Substantia nigra (tissue), 51 donors: ENCODE measurements at places on chromosomes 1 and 21.

GRCh38 chr1:202245391-202245790, 51.8 kb downstream of the LGR6 start:
- DNase-seq = no peak

DNA sequence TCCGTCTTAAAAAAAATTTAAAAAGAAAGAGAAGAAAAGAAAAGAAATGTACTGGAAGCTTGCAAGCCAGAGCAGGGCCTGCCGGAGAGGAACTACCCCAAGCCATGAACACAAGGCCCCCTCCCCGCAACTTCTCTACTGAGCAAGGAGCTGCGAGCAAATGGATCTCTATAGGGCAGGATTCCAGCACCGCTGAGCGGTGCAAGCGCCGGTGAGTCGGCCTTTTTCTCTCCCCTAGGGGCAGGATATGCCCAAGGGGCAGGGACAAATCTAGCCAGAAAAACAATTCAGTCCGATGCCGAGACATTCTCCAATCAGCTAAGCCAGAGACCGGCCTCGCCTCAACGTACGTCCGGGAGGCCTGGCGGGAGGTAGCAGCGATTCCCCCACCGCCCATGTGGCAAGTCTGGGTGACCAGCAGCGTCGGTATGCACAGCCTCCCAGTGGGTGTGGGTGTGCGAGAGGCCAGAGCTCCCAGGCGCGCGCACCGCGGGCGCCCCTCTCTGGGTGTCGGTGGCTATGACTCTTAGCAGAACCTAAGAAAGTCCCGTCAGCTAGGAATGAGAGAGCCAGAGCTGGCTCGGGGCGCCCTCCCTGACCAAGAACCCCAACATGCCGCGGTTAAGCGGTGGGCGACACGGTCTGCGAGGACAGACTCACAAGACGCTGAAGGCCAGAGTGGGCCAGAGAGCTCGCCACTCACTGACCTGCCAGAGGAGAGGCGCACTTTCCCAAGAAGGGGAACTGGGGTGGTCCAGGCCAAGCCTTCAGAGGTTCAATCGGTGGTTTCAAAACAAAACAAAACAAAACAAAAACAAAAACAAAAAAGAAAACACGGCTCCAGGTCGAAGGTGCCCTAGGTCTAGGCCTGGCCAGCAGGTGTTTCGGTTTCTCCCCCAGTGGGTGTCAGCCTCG, 1.9 kb downstream of the CSMD2 start:
- peak; percentile 77 for DNase-seq

GRCh38 chr21:45776971-45777370, 133.4 kb downstream of the PCBP3 start:
- no peak for DNase-seq

DNA sequence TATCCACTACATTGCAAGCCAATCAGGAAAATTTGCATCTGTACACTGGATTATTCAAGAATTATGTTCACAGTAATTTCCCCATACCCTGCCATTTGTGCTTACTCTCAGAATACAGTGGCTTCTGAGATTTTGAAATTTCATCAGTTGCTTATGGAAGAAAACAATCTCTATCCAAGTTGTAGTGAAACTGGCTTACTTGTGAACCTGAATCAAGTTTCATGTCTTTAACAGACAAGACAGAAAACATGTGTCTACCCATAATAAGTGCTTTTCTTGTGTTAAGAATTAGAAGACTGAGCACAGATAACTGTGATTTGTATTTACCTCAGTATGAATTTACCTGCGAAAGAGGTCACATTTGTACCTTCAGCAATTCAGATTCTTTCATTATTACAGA, 672.7 kb upstream of the ADGRL2 start:
- DNase-seq = no peak

DNA sequence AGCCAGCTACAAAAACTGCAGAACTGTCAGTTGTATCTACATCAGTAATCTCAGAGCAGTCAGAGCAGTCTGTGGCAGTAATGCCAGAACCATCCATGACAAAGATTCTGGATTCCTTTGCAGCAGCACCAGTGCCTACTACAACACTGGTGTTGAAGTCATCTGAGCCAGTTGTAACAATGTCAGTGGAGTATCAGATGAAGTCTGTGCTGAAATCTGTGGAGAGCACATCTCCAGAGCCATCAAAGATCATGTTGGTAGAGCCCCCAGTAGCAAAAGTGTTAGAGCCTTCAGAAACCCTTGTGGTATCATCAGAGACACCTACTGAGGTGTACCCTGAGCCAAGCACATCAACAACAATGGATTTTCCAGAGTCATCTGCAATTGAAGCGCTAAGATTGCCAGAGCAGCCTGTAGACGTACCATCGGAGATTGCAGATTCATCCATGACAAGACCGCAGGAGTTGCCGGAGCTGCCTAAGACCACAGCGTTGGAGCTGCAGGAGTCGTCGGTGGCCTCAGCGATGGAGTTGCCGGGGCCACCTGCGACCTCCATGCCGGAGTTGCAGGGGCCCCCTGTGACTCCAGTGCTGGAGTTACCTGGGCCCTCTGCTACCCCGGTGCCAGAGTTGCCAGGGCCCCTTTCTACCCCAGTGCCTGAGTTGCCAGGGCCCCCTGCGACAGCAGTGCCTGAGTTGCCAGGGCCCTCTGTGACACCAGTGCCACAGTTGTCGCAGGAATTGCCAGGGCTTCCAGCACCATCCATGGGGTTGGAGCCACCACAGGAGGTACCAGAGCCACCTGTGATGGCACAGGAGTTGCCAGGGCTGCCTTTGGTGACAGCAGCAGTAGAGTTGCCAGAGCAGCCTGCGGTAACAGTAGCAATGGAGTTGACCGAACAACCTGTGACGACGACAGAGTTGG, 7.3 kb downstream of the SON start:
- no peak for DNase-seq

DNA sequence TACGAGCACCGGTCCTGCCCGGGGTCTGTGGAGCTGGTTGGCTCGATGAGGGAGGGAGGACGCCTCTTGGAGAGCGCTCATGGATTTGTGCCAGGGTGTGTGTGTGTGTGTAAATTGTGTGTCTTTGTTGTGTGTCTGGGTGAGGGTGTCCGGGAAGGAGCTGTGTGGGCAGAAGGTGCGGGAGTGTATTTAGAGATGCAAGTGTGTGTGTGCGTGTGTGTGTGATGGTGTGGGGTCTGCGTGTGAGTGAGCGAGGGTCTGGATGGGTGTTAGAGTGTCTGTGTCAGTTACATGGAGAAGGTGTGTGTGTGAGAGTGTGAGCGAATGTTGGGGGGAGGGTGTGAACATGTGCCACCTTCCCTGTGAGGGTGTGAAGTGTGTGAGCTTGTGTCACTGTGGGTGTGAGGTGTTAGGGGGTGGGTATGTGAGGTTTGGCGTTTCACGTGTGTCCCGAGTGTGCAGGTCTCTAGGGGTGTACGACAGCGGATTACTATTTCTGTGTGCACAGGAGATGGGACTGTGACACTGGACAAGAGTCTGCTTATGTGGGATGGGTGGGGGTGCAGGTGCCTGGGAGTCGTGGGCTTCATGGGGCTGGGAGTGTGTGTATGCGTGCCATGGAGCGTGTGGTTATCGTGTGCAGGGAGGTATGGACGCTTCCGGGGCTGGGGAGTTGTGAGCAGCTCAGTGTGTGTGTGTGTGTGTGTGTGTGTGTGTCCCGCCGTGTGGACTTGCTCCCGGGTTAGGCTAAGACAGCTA, 880 bp downstream of the IGSF21 start:
- peak; percentile 27 for DNase-seq

DNA sequence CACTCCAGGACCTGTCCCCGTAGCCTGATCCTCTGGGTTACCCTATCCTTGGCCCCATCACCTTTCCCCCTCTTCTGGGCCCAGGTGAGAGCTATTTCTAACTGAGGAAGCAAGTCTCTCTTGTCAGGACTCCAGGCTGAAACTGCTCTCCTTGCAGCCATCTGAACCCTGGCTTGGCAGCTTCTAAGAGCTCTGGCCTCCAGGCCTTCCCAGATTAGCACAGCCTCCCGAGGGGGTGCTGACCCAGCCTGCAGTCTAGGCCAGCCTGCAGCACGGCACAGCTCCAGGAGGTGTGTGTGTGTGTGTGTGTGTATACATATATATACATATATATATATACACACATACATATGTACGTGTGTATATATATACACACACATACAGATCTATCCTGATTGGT, 17.4 kb downstream of the CACNA1S start:
- no peak for DNase-seq

DNA sequence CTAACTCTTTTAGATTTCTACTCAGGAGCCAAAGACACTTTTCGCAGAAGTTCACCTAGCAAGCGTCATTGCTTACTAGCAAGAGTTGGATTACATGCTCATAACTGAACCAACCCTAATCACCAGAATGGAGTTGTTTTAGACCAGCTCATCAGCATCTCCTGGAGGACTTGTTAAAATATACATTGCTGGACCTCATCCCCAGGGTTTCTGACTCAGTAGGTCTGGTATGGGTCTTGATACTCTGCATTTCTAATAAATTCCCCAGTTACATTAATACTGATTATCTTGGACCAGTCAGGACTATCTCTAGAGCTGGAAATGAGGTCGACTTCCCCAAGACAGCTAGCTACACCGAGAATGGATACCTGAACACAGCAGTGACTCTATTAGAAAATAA, 9.7 kb upstream of the PRDX6 start:
- no peak for DNase-seq

DNA sequence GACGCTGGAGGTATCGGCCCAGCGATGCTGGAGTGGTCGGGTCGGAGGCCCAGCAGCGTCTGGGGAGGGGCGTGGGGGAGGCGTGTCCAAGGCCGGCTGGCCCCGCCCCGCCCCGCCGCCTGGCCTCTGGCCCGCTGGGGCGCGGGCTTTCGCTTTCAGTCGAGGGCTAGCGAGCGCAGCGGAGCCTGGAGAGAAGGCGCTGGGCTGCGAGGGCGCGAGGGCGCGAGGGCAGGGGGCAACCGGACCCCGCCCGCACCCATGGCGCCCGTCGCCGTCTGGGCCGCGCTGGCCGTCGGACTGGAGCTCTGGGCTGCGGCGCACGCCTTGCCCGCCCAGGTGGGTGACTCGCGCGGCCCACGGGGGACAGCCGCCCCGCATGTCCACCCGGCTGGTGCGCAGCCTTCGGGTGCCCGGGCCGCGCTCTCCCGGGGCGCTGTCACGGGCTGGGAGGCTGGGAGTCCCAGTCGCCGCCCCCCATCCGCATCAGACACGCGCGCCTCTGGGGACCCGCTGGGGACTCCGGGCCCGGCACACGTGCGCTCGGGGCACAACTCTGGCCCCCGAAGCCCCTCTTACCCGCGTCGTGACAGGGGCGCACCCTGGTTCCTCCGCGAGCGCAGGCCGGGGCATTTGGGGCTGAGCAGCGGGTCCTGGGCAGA, at the start of gene TNFRSF1B:
Gene TNFRSF1B (plus strand): TSS at position 158 of the 659 bp plus-strand sequence. CDS start 101 bp downstream, at position 259.
- peak; percentile 27 for DNase-seq

DNA sequence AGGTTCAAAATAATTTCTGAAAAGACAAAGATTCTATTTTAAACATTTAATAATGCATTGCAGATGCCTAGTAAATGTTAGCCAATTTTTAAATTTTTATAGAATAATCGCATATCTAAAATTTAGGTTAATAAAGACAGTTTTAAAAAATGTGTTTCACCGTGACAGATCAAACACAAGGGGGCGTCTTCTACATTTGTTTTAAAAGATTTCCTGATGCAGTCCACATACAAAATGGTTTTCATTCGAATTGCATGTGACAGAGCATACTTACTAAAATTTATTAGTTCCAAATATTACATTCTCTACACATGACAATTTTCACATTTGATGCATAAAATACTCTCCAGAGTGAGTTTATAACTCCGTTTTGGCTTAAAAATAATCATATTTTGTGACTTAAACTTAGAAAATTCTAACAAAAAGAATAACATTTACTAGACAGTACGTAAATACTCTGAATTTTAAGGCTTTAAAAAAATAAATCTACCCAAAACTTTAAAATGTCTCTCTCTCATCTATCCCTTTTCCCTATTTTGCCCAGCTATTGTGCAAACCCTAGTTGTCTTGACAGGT, 75.5 kb downstream of the ADAMTS1 start:
- DNase-seq = no peak

GRCh38 chr1:197173571-197174507, 27.4 kb upstream of the ASPM start:
- no peak for DNase-seq

GRCh38 chr1:5729636-5730145, 262.5 kb downstream of the NPHP4 start:
- DNase-seq = no peak

DNA sequence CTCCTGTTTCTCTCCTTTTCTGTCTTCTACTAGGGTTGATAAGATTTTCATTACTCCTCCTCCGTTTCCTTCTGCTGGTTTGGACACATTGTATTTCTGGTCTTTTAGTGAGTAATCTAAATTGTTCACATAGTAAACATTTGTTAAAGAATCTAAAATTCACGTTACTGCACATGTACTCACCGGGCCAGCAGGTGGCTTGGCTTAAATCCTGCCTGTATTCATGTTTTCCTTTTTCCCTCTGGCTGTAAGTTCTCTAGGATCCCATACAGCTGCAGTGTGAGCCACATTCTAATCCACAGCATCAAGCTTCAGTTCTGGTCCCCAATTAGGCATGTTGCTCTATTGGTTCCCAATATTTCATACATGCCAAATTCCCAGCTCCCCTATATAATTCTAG, 958.3 kb downstream of the ADGRL2 start:
- DNase-seq = no peak

GRCh38 chr1:30318413-30318812, 405.0 kb downstream of the MATN1 start:
- no peak for DNase-seq

GRCh38 chr1:83606416-83606955, 392.4 kb downstream of the TTLL7 start:
- DNase-seq = no peak

DNA sequence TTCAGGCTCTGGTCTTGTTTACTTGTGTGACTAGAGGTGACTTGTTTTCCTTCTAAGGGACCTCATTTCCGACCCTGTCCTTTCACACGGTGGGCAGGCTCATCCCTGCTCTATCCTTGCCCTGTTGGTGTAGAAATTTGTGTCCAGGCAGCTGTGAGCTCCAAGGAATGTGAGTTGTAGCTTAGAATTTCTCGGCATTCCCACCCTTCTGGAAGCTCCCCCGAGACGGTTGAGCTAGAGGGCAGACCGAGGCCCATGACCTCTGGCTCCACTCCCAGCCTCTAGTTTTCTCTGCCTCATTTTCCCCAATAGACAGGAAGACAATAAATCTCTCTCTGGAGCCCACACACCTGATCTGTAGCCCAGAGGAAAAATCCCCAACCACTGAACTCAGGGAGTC, 100.9 kb downstream of the NAV1 start:
- DNase-seq = no peak

DNA sequence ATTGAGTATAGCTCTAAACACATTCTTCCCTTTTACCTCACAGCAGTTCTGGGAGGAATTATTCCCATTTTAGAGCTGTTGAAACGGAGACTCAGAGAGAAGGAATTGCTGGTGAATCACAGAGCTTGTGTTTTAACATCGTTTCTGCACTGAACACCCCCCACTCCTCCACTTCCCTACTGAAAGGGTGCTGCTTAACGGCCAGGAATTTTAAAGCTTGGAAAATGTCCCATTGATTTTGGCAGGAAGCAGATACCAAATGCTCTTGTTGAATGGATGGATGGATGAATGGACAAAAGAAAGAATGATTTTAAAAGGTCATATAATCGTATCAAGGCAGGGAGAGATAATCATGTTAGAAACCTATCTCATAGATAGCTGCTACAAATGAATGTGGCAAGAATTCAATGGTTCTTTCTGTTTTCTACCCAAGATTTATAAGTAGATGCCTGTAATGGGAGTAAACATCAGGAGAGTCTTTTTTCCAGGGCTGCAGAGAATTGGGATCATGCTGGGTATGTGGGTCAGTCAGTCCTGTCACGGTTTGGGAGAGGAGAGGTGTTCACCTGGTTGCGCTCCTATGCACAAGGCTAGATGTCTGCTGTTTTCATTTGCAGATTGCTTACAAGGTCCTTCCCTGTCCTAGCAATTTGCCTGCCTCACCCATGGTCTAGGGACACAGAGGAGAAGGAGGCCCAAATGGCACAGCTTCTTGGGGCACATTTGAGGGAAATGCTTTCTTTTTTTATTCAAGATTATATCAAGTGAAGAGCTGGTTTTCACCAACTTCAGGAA, 19.0 kb downstream of the FAM163A start:
- no peak for DNase-seq
